ENCODE measurements at places on chromosomes 4 and X.

DNA sequence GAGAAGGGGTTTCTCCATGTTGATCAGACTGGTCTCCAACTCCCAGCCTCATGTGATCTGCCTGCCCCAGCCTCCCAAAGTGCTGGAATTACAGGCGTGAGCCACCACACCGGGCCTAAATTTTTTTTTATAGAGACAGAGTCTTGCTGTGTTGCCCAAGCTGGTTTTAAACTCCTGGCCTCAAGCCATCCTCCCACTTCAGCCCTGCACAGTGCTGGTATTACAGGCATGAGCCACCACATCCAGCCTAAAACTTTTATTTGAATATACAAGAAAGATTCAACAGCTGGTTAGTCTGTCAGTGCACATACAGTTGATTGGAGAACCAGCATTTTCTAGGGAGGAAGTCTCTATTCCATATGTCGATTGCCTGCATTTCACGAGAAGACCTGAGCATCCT lies 91.2 kb downstream of the LRP2BP start:
- no peak for DNase-seq

- DNase-seq = peak; percentile 39
Measured at GRCh38 chr4:88533088-88533790, 9.7 kb upstream of the PYURF start.

DNA sequence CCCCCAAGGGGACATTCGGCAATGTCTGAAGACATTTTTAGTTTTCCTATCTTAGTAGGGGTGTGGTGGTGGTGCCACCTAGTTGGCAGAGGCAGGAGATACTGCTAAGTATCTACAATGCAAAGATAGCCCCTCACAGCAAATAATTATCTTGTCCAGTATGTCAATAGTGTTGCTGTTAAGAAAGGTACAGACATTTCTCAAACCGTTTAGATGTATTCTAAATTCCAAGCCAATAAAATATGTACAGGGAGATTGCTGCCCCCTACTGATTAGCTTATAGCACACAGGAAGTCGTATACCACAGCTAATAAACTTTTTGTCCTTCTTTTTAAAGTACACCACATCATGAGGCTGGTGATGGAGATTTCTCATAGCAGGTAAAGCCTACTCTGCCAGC lies 260.5 kb downstream of the TMA16 start:
- peak; percentile 3 for DNase-seq

DNA sequence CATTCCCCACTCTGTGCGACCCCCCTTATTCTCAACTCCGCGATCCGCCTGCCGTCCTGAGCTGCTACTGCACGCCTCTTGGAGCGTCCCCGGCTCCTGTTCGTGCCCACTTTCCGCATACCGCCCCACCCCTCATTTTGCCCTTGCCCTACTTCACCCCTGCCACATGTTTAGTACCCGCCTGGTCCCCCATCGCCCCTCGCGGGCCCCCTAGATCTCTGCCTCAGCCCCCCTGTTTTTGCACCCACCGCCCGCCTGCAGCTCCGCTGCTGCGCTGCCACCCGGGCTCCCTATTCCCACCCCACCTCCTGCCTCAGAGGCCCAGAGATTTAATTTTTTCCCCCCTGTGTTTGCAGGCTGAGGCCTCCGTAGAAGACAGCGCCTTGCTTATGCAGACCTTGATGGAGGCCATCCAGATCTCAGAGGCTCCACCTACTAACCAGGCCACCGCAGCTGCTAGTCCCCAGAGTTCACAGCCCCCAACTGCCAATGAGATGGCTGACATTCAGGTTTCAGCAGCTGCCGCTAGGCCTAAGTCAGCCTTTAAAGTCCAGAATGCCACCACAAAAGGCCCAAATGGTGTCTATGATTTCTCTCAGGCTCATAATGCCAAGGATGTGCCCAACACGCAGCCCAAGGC lies 1.4 kb downstream of the MAGED1 start:
- no peak for DNase-seq

DNA sequence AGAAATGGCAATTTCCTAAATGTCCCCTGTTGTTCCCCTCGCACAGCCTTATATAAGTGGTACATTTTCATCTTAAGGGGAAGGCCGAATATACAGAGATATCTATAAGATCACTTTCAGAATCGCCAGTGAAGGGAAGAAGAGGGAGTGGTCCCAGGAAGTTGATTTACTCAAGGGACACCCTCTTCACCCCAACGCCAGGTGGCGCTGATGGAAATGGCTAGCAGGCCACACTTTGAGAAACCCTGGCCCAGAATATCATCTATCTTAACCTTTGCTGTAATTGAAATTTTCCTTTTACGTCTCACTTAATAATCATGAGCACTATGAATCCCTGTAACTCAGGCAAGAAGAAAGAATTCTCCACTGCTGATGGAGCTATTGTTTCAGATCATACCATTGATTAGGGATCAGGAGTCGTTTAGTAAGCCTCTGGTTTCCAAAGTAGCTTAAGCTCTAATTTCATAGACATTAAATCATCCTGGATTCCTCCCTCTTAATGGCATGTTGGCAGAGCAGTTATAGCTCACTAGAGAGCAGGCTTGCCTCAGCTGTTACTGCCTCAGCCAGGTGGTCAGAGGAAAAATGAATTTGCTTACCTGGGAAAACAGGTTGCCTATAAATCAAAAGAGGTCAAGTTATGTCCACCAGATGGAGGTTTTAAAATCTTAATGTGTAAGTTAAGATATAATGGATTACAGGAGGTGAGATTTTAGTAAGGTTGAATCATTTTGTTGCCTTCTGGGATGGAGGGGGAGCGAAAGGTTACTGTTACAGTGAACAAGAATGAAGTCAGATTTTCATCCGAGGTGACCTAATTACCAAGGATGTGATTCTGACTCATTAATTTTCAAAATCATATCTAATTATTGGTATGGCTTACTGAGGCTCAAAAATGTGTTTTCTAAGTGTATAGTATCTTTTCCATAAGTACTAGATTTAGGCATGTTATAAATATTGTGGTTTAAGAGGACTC lies 941.2 kb upstream of the TENM3 start:
- DNase-seq = peak; percentile 3

GRCh38 chr4:140046543-140046942 lies 107.4 kb downstream of the MAML3 start:
- DNase-seq = no peak

GRCh38 chr4:178081176-178081575 lies 638.9 kb upstream of the AGA start:
- no peak for DNase-seq
